Spinal cord (tissue), 10 donors: ENCODE measurements at places on chromosomes 4 and X.

GRCh38 chr4:176676901-176677300 lies 115.8 kb downstream of the VEGFC start:
- DNase-seq = no peak

DNA sequence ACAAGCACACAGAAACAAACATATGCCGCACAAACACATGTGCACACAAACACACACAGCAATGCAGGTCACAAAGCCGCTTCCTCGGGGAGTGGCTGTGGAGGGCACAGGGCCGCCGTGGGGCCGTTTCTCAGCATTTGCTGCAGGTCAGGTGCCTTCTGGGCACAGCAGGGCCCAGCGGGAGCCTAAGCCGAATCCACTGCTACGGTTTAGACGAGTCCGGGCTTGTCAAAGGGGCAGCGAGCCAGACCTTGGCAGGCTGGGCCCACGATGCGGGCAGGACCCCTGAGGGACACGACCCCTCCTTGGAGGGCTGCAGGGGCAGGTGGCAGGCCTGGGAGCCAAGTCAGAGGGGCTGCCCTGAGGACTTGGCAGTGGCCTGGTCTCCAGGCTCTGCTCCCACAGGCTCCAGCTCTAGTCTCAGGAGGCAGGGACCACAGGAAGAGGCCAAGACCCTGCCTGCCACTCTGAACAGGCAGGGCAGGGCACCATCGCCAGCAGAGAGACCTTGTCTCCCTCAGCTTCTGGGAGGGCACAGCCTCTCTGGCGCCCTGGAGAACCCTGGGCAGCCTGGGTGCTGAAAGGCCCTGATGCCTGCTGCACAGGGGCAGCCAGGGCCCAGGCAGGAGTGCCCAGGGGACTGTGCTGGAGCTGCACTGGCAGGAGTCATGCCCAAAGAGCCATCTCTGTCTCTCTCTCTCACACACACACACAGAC lies 5.5 kb upstream of the ATP2B3 start:
- no peak for DNase-seq

GRCh38 chr4:26028793-26029567 lies 115.0 kb downstream of the SMIM20 start:
- no peak for DNase-seq

- DNase-seq = no peak
These were observed 10.1 kb upstream of the NEUROG2 start for GRCh38 chr4:112526061-112526460.

DNA sequence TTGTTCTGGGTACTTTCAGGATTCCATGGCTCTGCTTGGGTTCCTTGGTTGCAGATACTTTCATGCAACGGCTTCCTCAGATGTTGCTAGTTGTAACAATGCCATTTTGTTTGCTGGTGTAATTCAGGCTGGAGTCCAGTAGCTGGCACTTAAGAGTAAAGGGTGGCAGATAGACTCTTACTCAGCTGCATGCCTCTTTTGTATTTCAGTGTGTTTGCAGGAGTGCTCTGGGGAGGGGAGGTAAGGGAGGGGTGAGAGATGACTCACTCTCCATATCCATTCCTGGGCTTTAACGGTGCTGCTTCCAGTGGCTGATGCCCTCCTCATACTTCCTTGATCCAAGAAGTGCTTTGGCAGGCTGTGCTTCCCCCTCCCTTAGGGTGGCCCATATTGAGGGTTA lies 155.2 kb downstream of the ZNF330 start:
- DNase-seq = no peak

DNA sequence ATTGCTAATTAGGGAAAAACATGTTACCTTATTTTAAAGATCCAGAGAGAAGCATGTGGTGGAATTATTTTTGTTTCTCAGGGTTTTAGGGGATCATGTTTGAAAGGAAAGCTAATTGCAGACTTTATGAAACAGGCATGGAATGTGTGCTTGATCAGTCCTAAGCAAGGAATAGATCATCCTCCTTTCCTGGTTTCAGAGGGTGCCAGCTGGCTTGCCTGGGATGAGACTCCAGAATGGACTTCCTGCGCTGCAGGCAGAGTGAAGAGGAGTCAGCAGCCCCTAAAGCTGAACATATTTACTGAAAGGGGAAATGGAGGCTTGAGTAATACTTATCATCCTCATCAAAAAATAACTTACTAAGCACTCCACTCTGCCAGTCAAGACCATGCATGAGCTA lies 13.3 kb downstream of the FGF5 start:
- DNase-seq = no peak

GRCh38 chrX:110699109-110699508 lies 96.5 kb downstream of the CHRDL1 start:
- DNase-seq = no peak

- DNase-seq = no peak
These were observed 5.4 kb upstream of the ADGRG4 start for GRCh38 chrX:136295380-136295779.

DNA sequence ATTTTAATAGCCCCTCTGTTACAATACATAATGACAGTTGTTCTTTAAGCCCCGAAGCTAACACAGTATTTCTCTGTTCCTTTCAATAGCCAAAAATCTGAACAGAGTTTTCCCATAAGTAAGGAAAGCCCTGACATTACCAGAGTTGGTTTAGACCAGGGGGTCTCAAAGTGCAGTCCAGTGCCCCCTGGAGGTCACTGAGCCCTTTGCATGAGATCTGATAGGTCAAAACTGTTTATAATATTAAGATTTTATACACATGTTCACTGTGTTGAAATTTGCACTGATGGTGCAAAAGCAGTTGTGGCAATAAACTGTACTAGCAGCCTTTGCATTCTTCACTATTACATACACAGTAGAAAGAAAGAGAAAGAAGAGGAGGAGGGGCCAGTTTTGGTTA lies 177.1 kb downstream of the SPANXN3 start:
- no peak for DNase-seq
